ENCODE measurements at places on chromosomes 16 and 17.

GRCh38 chr17:46869975-46870803 is 18.8 kb downstream of the WNT9B start:
- DNase-seq, result no peak

GRCh38 chr17:33925649-33926048 is 329.4 kb upstream of the CCL2 start:
- DNase-seq, result no peak

DNA sequence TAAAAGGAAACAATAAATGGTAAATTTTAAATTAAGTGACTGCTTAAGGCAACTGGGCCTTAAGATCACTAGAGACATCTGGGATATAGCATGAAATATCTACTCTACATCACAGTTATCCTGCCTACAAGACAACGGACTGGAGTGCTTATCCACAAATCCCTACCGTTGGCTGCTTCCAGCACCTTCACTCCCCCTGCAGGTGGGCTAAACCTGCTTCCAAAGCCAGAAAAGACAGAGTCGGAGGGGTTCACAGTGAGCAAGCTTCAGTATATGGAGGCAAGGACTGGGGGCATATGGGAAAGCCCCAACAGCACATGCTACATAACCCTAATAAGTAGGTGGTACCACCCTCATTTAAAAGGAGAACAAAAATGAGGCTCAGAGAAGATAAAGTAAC is 45.3 kb downstream of the GRIN2A start:
- DNase-seq, result no peak

- no peak for DNase-seq
Observed at GRCh38 chr16:52492789-52493357, 54.1 kb downstream of the TOX3 start.

GRCh38 chr16:14958970-14959369 is 15.9 kb upstream of the PDXDC1 start:
- DNase-seq, result no peak

DNA sequence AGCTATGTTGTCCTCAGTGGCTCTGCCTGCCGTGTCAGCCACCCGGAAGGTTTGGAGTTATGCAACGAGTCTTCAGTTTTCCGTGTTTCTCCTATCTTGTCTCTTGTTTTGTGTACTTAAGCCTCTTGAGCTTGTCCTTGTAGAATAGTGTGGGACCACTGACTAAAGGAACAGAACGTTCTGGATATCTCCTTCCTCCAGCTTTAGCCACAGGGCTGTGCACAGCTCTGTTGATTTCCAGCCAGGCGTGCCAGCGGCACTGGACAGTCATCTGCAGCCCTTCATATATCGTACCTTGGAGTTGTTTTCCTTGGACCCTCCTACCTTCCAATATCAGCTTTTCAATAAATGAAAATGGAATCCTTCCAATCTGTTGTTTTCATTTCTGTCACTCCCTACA is 39.8 kb downstream of the TMEM11 start:
- DNase-seq, result no peak

All from stimulated activated CD8-positive, alpha-beta memory T cell treated with anti-CD3 and anti-CD28 coated beads, Interleukin-7, amount 100 ng/mL, for 1 hour (primary cell).